ENCODE measurements at places on chromosomes 5 and 9. TPM values are rescaled to one million over a fixed set of nuclear protein-coding genes. Genes with fewer than 3 reads are reported as not detected.

SPATA31D4 gene
- not detected for total RNA-seq

RETREG1 gene
- 14.6 TPM for total RNA-seq

TMEM174 gene
- not detected for total RNA-seq

PCDHGA12 gene
- total RNA-seq = 13.8 TPM

CNTNAP3 gene
- total RNA-seq = 8.2 TPM

GRCh38 chr5:95770830-95771708, 39.9 kb downstream of the RHOBTB3 start:
- H3K27ac ChIP-seq = peak overlapping the region; percentile 48
- H3K4me1 ChIP-seq = peaks cover 17% of the 10 kb centered on the region

DNA sequence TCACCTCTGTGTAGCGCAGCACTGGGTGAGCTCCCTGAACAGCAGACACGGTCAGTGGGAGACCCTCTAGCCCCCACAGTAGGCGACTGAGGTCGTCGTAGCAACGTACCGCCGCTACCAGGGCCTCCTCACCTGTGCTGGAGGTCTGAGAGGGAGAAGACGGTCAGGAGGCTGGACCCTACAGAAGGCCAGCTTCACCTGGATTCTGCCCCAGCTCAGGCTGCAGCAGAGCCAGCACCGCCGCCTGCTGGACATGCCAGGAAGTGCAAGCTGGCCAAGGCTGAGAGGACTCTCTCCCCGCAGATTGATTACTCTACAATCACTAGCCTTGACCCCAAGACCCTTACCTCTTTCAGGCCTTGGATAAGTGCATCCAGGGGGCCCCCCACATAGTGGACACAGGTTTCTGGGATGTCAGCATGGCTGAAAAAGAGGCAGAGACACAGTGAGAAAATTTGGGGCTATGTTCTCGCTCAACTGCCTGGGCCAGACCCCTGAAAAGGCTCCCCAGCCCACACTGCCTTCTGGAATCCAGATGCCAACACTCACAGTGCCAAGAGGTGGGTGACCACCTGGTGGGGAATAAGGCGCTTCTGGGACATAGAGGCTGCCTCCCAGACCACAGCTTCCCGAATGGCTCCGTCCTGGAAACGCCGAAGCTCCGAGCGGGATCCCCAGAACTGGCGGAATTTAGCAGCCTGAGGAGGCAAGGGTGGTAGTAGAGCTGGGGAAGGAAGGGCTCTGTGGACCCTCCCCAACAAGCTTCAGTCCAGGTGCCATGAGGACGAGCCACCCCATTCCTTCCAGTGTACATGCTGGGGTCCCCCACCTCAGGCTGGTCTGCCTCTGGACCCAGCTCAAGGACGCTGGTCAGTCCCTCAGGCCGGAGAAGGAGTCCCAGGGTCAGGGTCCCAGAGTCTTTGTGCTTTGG, 6.9 kb downstream of the NOL6 start:
- H3K36me3 ChIP-seq = peaks cover 55% of the 10 kb centered on the region
- peak; percentile 76 for DNase-seq
- H3K4me1 ChIP-seq = peaks cover 2% of the 10 kb centered on the region
- H3K27ac ChIP-seq = no peak overlapping the region

- H3K27me3 ChIP-seq = no peaks in the 10 kb centered on the region
- no peak overlapping the region for H3K4me3 ChIP-seq
- no peaks in the 10 kb centered on the region for H3K4me1 ChIP-seq
- H3K36me3 ChIP-seq = peaks cover 17% of the 10 kb centered on the region
These were observed 17.1 kb upstream of the SLC6A3 start for GRCh38 chr5:1462358-1462757.

DNA sequence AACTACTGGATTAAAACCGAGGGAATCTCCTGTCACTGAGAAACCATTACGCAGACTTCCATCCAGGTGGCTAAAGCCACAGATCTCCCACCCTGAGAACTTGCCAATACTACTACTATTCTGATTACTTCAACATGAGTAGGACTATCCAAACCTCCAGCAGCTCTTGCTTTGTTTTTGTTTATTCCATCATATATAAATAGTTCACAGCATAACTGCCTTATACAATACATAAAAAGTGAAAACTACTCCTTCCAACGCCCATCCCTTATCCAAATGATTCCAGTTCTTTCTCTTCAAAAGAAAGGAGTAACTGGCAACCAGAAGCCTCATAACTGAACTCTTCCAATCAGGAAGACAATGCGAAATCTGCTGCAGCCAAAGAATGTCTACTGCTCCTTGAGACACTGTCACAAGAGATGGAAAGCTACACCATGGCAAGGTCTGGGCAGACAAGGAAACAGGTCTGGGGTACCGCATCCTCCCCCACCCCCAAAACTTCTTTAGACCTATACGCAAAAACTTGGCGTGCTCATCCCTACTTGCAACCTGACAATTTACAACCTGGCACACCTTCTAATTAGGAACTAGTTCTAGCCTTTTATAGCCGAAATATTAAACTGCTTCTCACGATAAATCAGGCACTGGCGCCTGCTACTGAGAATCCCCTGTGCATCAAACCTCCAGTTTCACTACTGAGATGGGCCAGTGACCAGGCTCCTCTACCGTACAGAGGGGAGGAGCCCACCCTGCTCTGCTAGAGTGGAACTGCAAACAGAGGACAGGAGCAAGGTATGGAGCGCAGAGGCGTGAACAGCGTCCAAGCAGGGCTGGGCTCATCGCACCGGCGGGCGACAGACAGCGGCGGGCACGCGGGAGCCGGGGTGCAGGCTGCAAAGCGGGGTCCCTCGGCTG, 986 bp downstream of the PLPP1 start:
- H3K36me3 ChIP-seq = no peaks in the 10 kb centered on the region
- no peak for DNase-seq
- H3K27me3 ChIP-seq = no peaks in the 10 kb centered on the region
- peak overlapping the region; percentile 97 for H3K27ac ChIP-seq
- H3K4me3 ChIP-seq = peak overlapping the region; percentile 91
- no peaks in the 10 kb centered on the region for H3K4me1 ChIP-seq

- H3K27ac ChIP-seq = no peak overlapping the region
- no peak overlapping the region for H3K4me3 ChIP-seq
- H3K4me1 ChIP-seq = no peaks in the 10 kb centered on the region
- no peaks in the 10 kb centered on the region for H3K36me3 ChIP-seq
These were observed 145.3 kb upstream of the RASA1 start for GRCh38 chr5:87122151-87122977.

DNA sequence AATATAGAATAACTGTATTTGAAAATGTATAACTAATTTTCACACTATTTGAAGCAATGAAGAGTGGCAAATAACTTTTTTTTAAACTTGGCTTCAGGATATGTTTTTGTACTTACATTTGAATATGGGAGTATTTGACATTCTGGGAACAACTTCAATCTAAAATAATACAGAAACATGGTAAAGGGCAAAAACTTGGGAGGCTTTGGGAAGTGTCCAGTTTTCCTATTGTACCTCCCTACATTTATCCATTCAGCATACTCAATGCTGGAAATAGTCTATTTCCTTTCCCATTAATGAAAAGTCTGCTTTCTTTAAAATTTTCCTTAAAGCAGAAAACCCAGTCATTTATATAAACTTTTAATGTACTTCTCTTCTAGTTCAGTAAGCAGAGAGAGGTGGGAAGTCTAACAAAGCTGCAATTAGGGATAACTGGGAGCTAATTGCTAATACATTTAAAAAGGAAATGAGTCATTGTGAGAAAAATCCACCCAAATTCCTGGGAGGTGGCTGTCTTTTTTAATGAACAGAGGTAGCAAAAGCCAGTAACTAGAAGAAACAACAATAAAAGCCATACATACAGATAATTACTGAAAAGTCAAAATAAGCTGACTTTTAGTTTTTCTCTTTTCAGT, 128.8 kb downstream of the FBN2 start:
- no peak overlapping the region for H3K4me3 ChIP-seq
- H3K4me1 ChIP-seq = no peaks in the 10 kb centered on the region
- DNase-seq = no peak
- no peak overlapping the region for H3K27ac ChIP-seq
- no peaks in the 10 kb centered on the region for H3K36me3 ChIP-seq
- no peaks in the 10 kb centered on the region for H3K27me3 ChIP-seq

GRCh38 chr9:31137176-31138160, 1247.0 kb upstream of the ACO1 start:
- no peaks in the 10 kb centered on the region for H3K4me1 ChIP-seq
- H3K27me3 ChIP-seq = no peaks in the 10 kb centered on the region
- H3K36me3 ChIP-seq = no peaks in the 10 kb centered on the region
- no peak overlapping the region for H3K27ac ChIP-seq
- DNase-seq = no peak

- no peaks in the 10 kb centered on the region for H3K27me3 ChIP-seq
- no peak overlapping the region for H3K4me3 ChIP-seq
- H3K27ac ChIP-seq = no peak overlapping the region
- H3K4me1 ChIP-seq = no peaks in the 10 kb centered on the region
- H3K36me3 ChIP-seq = peaks cover 19% of the 10 kb centered on the region
These were observed 7.0 kb downstream of the TBC1D9B start for GRCh38 chr5:179900711-179901110.

- DNase-seq = no peak
- no peak overlapping the region for H3K27ac ChIP-seq
These were observed 131.1 kb downstream of the RMI1 start for GRCh38 chr9:84111726-84112125.

DNA sequence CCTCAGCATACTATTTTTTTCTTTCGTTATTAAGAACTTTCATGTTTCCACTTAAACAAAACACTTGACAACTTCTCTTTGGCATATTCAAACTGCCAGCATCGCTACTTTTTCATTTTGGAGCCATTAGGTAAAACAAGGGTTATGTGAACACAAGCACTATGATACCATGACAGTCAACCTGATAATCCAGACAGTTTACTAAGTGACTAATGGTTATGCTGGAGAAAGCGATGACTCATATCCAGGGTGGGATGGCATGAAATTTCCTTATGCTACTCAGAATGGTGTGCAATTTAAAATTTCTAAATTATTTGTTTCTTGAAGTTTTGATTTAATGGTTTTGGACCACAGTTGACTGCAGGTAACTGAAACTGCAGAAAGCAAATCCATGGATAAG, 29.9 kb upstream of the PRSS3 start:
- H3K4me1 ChIP-seq = no peaks in the 10 kb centered on the region
- H3K27ac ChIP-seq = no peak overlapping the region
- no peaks in the 10 kb centered on the region for H3K36me3 ChIP-seq
- no peaks in the 10 kb centered on the region for H3K27me3 ChIP-seq
- H3K4me3 ChIP-seq = no peak overlapping the region

DNA sequence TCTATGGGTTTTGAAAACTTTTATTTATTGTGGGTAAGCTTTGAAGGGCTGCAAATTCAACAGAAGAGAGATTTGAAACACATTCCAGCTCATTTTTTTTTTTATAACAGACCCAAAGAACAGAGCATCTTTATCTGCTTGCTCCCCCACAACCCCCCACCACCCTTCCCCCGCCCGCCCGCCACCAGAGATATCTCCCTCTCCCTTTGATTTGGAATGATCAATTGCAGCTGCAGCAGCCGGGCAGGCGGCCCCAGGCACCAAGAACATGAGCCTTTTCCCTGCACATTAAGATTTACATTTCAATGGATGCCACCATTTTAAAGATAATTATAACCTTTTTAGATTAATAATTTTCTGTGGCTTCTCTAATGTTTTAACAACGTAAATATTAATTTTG, 510.9 kb downstream of the ZNF608 start:
- H3K27me3 ChIP-seq = no peaks in the 10 kb centered on the region
- H3K36me3 ChIP-seq = no peaks in the 10 kb centered on the region
- H3K27ac ChIP-seq = no peak overlapping the region
- no peak for DNase-seq
- no peaks in the 10 kb centered on the region for H3K4me1 ChIP-seq
- H3K4me3 ChIP-seq = no peak overlapping the region

DNA sequence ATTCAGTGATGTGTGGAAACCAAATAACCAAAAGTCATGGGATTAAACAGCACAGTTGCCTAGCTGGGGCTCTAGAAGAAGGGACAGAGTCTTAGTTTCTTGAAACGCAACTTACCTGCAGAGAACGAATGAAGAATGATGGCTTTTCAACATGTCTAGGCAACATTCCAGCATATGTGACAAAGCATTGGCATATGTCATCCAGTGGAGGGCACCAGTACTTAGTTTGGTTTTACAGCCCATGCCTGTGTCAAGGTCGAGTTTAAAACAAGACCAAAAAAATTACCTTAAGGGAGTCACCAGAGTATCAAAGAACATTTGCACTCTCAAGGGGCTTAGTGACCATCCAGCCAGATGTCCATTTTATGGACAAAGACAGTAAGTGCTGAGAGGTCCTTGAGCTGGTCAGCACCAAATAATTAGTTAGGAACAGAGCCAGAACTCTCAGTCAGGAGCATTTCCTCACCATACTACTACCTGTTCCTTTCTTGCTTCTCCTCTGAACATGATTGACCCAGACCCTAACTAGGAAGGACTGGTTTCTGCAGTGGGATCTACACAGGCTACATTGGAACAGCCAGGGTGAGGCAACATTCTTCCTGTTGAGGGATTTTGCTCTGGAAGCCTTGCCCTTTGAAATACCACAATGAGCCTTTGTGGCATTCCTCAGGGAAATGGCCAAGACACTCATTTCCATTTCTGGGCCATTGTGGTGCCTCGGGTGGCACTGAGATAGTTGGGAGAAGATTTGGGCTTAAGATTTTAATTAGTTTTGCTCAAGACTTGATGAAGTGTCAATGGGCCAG, 75.4 kb upstream of the ANKH start:
- H3K27ac ChIP-seq = no peak overlapping the region
- H3K36me3 ChIP-seq = no peaks in the 10 kb centered on the region
- no peak overlapping the region for H3K4me3 ChIP-seq
- H3K4me1 ChIP-seq = no peaks in the 10 kb centered on the region
- H3K27me3 ChIP-seq = no peaks in the 10 kb centered on the region
- DNase-seq = no peak

DNA sequence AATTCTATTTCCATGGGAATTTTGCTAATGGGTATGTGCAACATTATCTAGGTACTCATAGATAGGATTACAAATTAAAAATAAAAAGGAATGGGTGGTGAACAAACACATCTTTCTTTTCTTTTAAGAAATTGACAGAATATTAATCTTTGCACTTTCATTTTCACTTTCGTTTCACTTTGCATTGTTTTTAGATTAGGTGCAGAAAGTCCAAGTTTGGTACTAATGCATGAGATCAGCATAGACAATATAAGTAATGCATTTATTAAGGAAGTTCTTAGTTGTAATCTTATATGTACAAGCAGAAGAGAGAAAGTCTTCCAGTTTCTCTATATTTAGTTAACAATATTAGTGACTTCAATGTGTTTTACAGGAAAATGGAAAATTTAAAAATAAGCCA, 196.5 kb downstream of the COMMD10 start:
- H3K4me1 ChIP-seq = no peaks in the 10 kb centered on the region
- no peak for DNase-seq
- no peak overlapping the region for H3K4me3 ChIP-seq
- no peaks in the 10 kb centered on the region for H3K27me3 ChIP-seq
- no peaks in the 10 kb centered on the region for H3K36me3 ChIP-seq

GRCh38 chr5:126098330-126099017, 324.7 kb upstream of the GRAMD2B start:
- H3K27ac ChIP-seq = no peak overlapping the region
- no peak overlapping the region for H3K4me3 ChIP-seq
- H3K36me3 ChIP-seq = no peaks in the 10 kb centered on the region
- DNase-seq = no peak

DNA sequence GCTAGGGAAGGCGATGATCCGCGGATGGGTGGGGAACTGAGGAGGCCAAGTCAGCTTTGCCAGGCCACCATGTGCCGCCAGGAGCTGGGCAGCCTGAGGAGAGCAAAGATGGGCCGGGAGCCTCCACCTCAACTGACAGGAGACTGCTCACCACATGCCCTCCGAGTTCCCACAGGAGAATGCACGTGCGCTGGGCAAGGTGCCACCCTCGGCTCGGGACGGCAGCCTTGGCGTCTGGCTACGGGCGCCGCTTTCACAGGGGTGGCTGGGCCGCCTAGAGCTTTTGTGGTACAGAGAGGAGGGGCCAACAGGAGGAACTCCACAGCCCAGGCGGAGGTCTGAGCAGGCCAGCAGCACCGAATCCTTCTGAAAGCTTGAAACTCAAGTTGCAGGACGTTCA, 5.3 kb upstream of the TBC1D9B start:
- no peak overlapping the region for H3K27ac ChIP-seq
- no peaks in the 10 kb centered on the region for H3K27me3 ChIP-seq
- H3K4me1 ChIP-seq = peaks cover 8% of the 10 kb centered on the region
- H3K4me3 ChIP-seq = no peak overlapping the region
- no peak for DNase-seq
